RKO (cell line): ENCODE measurements at places on chromosomes 1 and 21.

- DNase-seq, result no peak
These were observed 11.0 kb upstream of the FCGR2A start for GRCh38 chr1:161494091-161494735.

- DNase-seq, result no peak
These were observed 51.5 kb upstream of the ERRFI1 start for GRCh38 chr1:8077602-8078001.

GRCh38 chr21:43723648-43724047 is 4.7 kb downstream of the PDXK start:
- no peak for DNase-seq

DNA sequence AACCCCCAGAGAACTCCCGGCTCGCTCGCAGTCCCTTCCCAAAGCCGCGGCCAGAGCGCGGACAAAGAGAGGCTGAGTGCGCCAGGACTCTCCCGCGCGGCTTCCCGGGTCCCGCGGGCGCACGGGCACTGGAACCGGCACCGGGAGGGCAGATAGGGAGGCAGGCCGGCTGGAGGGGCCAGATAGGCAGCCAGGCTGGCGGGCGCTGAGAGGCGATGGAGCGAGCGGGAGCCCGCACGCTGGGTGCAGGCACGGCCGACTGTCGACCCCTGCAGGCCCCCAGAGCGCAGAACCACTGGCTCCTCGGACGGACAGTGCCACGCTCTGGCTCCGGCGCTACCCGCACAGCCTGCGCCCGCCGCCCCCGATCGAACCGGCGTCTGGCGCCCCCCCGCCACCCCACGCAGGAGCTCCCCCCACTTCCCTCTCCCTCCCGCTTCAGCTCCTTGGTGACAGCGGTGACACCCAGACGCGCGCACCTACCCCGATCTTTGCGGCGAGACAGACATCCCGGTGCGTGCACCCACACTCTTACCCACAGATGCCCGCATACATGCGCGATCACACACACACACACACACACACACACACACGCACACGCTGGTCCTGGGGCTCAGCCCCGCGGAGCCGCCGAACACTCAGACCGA is 534 bp downstream of the SLC6A9 start:
- DNase-seq, result peak; percentile 62

GRCh38 chr1:91569411-91570119 is 68.9 kb downstream of the CDC7 start:
- DNase-seq, result peak; percentile 60

DNA sequence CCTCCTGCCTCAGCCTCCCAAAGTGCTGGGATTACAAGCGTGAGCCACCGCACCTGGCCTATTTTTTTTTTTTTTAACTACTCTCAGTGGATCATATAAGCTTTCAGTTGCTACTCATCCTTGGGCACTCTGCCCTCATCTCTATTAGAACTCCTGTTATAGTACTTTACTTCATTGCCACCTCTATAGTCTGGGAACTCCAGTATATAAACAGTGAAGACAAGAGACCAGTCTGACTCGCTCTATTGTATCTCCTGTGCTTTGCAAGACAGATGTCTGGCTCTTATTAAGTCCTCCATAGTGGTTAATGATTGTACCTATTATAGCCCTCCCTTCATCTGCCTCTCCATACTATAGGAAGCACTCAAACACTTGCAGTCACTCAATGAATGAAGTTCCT is 15.1 kb downstream of the KHDRBS1 start:
- no peak for DNase-seq

GRCh38 chr1:97013941-97014340 is 292.4 kb downstream of the PTBP2 start:
- no peak for DNase-seq

DNA sequence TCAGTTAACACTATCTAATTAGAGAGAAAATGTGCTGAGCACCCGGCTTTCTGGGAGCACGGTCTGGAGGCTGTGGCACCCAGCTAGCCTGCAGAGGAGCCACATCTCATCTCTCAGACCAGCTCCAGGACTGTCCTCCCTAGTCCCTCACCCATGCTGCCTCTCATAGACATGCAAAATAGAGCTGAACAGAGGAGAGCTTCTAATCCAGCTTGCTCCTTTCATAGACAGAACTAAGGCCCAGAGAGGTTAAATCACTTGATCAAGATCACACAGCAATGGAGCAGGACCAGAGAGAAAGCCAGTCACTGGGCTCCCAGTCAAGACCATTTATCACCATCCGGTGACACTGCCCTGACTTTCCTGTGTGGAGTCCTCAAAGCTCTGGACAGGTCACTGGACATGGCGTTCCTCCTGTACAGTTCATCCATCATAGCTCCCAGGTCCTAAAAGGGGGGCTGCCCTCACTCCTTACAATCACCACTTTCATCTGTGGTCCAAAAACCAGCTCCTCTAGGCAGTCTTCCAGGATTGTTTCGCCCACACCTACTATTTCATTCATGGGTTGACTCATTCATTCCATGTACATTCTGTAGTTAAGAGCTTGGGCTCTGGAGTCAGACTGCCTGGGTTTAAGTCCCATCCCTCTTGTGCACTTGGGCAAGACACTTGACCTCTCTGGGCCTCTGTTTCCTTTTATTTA is 8.8 kb upstream of the CAMK2N1 start:
- peak; percentile 89 for DNase-seq

DNA sequence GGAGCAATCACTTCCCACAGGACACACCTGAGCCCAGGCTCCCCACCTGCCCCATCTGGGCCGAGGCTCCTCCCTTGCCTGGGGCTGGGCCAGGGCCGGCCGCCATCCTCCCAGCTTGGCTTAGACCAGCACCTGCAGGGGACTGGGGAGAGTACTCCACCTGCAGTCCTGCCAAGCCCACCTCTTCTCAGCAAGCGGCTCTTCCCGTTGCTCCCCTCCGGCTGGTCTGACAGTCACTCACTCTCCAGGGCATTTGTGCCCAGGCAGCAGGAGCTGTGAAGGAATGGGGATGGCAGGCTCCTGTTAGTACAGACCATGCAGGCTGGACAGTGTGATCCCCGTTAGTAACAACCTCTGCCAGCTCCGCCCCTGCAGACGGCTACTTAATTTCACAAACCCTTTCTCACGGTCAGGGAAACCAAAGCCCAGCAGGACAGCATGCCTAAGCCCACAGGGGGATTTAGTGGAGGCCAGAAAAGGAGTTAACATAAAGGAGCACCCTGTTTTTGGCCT is at the start of gene FYB2:
TSS of gene FYB2 (minus strand) at position 18 of the 513 bp plus-strand sequence. CDS start 114 bp downstream, outside the sequence.
- DNase-seq, result no peak

DNA sequence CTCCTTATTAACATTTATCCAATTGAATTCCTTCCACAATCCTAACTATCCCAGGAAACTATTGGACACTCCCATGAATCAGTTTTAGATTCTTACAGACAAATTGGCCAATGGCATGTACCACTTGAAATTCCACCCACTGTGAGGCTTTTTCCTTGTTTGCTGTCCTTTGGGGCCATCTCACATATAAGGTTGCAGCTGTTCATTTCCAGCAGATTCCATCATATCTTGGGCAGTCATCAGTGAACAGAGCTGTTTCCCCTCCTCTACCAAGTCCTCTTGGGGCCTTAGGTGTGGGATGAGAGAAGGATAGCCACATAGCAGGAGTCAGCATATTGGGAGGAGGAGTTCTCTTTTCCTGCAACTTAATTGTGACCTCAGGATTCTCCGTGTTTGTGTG is 109.1 kb downstream of the HHAT start:
- DNase-seq, result no peak

DNA sequence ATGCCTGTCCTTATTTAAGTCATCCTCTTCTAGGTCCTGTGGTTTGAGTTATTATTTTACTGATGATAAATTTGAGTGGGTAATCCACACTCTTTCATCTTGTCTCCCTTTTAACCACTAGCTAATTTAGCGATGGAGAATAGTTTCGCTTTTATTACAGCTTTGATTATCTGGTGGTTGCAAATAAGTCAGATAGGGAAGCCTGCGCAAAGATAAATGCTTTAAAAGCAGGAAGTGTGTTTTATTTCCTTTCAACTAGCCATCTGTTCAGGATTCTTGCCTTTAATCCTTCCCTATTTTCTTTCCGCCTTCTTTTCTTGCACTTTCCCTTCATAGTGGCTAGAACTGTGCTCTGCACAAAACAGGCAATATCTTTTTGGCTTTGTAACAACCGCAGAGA is 129.0 kb downstream of the TGFB2 start:
- DNase-seq, result no peak

GRCh38 chr1:222109836-222110235 is 367.9 kb upstream of the DUSP10 start:
- no peak for DNase-seq

DNA sequence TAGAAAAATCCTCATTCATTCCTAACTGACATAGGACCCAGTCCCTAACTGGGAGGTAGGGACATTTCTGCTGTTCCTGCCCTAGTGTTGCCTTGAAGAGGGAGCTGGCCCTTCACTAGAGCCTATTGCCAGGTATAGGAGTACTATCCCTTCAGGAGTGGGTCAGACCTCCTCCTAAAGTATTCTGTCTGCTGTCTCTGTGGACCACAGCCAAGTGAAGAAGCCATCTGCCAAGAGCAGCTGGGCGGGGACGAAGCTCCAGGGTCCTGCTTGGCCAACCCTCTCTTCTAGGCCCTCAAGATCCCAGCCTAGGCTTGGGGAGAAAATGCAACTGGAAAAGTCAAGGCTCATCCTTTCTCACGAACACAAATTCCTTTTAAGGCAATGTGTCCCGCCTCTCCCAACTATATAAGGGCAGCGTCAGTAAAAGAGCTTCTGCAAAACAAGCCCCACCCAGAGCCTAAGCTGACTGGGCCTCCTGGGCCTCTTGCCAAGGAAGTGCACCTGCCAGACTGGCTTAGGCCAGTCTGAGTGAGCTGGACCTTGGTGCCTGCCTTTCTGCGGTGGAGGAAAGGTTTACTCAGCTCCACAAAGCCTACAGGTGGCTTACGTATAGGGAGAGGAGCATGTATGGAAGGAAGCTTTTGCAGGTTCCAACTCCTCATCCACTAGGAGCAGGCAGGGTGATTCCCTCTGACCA is 638 bp upstream of the TUFT1 start:
- DNase-seq, result peak; percentile 93

DNA sequence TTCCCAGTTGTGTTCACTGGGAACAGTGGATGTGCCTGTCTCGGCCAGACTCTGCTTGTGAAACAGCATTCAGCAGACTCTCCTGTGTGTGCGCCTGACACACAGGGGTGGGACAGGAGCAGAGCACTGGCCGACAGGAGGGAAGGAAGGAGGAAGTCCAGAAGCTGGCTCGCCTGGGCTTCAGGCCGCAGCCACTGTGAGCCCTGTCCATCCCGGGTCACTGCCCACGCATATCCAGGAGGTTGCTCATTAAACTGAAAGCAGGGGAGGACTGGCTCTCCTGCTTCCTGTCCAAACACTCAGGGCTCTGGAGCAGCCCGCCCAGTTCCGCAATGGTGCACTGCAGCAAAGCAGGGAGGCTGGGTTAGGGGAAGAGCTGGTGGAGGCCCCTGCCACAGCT is 218.7 kb upstream of the VAMP3 start:
- DNase-seq, result no peak

DNA sequence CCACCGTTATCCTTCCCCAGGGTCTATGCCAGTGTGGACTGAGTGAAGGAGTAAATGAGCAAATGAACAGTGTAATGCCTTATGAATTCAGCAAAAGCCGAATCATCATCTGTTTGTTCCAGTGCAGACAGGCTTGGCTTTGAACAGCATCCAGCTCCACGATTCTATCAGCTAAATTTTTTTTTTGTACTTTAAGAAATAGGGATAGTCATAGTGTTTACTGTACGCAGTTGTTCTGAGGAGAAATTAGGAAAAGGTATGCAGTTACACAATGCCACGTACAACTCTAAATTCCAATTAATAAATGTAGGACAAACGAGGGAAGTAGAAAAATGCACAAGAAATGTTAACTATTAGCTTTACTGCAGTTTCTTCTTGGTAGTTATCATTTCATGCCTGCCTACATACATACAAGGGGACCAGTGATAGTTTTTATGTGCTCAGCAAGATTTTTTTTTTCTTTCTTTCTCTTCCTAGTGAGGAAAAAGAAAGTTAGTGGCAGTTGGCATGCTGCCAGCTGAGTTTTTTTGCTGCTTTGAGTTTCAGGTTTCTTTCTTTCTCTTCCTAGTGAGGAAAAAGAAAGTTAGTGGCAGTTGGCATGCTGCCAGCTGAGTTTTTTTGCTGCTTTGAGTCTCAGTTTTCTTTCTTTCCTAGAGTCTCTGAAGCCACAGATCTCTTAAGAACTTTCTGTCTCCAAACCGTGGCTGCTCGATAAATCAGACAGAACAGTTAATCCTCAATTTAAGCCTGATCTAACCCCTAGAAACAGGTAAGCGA is at the start of gene IFI44L:
TSS of gene IFI44L (plus strand) at position 646 of the 777 bp plus-strand sequence. CDS start 7,468 bp downstream, outside the sequence.
- DNase-seq, result no peak

DNA sequence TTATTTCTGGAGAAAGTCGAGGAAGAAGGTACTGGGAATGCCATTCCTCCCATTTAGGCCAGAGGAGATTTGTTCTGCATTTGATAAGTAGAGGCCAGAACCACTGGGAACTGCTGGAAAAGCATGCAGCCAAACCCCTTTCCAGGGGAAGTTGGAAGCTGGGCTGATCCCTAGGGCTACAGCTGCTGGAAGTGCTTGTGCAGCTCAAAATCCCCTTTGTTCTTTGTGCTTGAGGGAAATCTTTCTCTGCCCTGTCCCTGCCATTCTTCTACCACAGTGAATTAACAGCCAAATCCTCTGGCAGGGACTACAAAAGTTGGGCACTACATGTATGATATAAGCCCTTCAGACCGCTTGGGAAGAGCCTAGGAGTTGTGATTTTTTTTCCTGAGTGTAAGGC is 734.1 kb downstream of the LRRIQ3 start:
- no peak for DNase-seq

- peak; percentile 49 for DNase-seq
These were observed 1.3 kb downstream of the PIK3R3 start for GRCh38 chr1:46131093-46131492.

- peak; percentile 35 for DNase-seq
These were observed 14.3 kb upstream of the DDX59 start for GRCh38 chr1:200684015-200684414.

GRCh38 chr1:19393046-19393445 is 80.9 kb downstream of the SLC66A1 start:
- DNase-seq, result no peak

DNA sequence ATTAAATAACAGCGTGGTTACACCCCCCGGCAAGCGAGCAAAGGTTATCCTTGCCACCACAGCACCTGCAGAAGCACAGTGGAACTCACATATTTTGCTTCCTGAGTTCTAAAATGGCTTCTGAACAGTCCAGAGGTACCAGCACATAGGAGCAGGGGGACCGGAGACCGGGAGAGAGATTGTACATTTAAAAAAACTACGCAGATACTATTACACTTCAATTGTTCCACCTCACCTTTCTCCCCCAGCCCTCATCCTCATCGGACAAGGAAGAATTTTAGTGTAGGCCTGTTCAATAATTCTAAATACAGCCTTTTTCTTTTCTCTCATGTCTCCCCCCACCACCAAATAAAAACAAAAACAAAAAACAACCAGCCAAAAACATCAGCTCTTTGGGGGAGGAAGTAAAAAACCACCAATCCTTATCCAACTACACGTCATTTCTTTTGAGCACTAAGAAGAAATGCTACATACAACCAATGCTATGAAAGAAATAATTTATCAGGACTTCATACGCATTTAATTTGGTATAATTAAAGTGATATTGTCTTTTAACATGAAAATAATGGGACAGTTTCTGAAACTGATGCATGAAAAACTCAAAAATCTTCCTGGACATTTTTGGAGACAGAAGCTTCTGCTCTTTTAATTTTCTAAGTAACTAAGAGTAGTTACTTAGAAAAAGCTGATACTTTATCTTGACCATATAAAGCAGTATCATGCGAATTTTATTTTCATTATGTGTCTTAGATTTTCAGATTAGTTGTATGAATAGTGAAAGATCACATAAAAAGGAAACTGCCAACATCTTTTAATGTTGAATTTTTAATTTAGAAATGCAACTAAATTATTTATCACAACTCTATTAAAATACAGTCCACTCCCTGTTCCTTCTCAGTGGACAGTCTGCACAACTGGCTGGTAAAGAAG is 9.1 kb downstream of the CDKN2C start:
- DNase-seq, result peak; percentile 56

- DNase-seq, result no peak
These were observed 5.7 kb downstream of the SLC19A1 start for GRCh38 chr21:45536301-45537081.
